PC-9 (cell line): ENCODE measurements at places on chromosomes 16 and 17. TPM values are rescaled to one million over a fixed set of nuclear protein-coding genes. Genes with fewer than 3 reads are reported as not detected.
A peak's percentile ranks its signal among the peaks of the same experiment; 100 is the strongest.

Gene ACSM3
- 1.1 and 2.4 TPM in 2 replicates for total RNA-seq

Gene SECTM1
- total RNA-seq: 3.6 and 6.3 TPM in 2 replicates

Gene SERPINF2
- total RNA-seq: 9.5 and 10.5 TPM in 2 replicates

Gene RND2
- total RNA-seq: 0.26 and 0.43 TPM in 2 replicates

Gene ERN1
- 9.2 and 11.7 TPM in 2 replicates for total RNA-seq

GRCh38 chr16:46775214-46775613, 27.1 kb upstream of the MYLK3 start:
- DNase-seq: no peak

Gene SLC13A5
- total RNA-seq: 0.92 and 2.0 TPM in 2 replicates

Gene CA4
- not detected in 2 replicates for total RNA-seq

DNA sequence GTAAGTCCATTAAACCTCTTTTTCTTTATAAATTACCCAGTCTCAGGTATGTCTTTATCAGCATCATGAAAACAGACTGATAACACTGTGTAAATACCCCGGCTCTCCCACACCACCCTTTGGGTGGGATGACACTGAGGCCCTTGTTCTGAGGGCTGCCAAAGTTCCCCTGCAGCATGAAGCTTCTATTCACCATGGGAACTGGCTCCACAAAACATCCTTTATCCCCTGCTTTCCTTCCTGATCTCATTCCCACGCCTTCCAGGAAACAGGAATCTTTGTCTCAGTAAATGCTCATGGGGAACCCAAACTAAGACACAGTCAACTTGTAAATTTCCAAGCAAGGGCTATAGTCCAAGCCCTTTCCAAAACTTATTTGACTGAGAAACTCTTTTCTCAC, 88.4 kb downstream of the ABCC12 start:
- DNase-seq: no peak

GRCh38 chr17:67443931-67444595, 67.0 kb downstream of the PITPNC1 start:
- no peak for DNase-seq

- no peak for DNase-seq
Measured at GRCh38 chr17:68613739-68614298, 12.7 kb upstream of the FAM20A start.

Gene DOC2B
- total RNA-seq: not detected in 2 replicates

GRCh38 chr16:2586241-2586640, 48.4 kb downstream of the PDPK1 start:
- no peak for DNase-seq

DNA sequence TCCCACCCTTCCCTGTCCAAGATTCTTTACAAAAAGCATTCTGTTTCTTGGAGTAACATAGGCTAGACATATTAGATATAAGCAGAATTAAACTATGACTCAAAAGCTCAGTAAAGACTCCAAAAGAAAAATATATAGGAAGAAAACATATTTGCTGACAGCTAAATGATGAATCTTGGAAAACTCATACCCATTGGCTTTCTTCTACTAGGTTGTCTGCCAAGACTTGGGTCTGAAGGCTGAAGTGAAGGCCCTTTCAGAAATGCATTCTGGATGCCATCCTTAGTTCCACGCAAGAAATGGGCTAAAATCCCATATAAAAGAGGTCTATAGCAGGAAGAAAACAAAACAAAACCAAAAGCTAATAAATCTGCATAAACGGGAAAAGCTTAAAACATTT, 15.1 kb downstream of the CEP20 start:
- DNase-seq: no peak

- no peak for DNase-seq
Measured at GRCh38 chr16:81657781-81658180, 121.3 kb upstream of the PLCG2 start.

GRCh38 chr17:41015454-41015853, 6.5 kb upstream of the KRTAP3-1 start:
- no peak for DNase-seq

DNA sequence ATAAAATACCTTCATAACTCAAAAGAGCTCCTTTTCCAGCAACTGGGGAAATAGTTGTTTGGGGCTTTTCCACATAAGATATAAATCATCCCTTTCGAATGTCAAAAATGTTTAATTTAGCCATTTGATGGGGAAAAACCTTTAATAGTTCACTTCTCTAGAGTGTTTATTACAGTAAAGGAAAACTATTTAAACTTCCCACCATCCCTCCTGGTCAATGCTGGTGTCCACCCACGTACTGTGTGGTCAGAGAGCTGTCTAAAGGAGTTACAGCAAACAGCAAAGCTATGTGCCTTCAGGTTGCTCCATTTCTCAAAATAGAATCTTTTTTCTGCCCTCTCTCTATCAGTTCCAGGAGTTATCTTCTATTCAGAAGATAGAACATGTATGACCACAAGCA, 33.5 kb downstream of the KANSL1 start:
- no peak for DNase-seq

- no peak for DNase-seq
Measured at GRCh38 chr16:70437017-70437581, 1.8 kb downstream of the ST3GAL2 start.

GRCh38 chr16:23155445-23156049, 6.3 kb upstream of the USP31 start:
- DNase-seq: no peak

DNA sequence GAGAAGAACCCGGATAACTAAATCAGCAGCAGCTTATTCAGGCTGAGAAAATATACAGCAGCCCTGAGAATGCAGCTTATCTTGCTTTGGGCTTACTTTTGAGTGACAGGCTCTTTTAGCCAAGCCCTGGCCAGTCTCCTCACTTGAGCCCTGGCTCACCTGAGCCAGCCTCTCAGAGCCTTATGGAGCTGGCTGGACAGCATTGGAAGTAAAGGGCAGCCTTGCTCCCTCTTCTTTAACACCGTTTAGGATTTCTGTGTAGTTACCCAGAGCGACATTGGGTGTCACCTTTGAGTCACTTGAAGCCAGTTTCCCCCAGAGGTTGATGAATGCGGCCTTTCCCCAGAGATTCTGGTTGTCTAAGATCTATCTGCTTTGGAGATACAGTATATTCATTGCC, 7.7 kb upstream of the NPIPB2 start:
- DNase-seq: peak; percentile 50

GRCh38 chr16:75099075-75099667, 17.4 kb downstream of the LDHD start:
- no peak for DNase-seq

DNA sequence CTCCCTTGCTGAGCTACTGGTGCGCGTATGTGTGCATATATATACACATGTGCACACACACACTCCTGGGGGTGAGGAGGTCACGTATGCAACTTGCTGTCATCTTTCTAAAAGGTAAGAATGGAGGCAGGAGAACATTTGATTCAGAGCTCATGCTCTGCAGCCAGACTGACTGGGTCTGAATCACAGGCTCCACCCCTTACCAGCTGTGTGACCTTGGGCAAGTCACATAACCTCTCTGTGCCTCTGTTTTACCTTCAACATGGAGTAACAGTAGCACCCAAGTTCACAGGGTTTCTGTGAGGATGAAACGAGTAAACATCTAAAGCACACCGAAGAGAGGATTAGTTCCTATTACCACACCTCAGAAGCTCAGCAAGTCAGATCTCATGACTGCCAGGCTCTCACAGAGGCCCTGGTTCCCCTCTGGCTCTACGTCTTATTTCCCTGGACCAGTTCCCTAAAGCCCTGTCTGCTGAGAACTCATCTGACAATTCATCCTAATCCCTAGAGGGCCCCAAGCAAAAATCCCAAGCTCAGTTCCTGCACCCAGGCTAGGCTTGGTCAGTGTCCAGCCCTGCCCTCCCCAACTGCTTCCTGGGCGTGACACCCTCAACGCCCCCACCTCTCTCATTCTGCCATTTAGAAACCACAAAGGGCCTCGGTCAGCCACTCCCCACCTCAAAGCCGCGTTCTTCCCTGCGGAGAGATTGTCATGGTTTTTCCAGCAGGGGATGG, 28.7 kb downstream of the ABR start:
- peak; percentile 17 for DNase-seq

DNA sequence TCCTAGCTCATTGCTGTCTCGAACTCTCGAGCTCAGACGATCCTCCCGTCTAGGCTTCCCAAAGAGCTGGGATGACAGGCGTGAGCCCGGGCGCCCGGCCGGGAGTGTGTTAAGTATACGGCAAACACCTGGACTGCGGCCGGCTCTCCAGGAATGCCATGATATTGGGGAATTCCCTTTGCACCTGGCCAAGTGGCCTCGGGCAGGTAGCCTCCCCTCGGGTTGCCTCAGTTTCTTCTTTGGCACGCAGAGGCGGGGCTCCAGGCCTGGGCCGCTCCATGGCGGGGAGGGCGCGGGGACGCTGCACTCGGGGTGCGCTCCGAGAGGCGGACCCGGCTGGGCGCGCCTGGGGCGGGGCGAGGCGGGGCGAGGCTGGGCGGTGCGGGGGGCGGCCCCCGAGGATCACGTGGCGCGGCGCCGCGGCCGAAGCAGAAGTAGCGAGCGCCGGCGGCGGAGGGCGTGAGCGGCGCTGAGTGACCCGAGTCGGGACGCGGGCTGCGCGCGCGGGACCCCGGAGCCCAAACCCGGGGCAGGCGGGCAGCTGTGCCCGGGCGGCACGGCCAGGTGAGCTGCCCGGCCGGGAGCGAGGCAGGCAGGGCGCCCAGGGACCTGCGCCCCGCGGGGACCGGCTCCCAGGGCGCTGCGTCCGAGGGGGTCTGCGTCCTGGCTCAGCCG, at the start of gene PLCG2:
TSS of gene PLCG2 (plus strand) at position 431 of the 675 bp plus-strand sequence. CDS start 6,699 bp downstream, outside the sequence.
- peak; percentile 84 for DNase-seq

Gene KRTAP29-1
- total RNA-seq: not detected in 2 replicates

Gene MSLN
- 59.9 and 86.4 TPM in 2 replicates for total RNA-seq

Gene CLEC19A
- 0.38 and 0.41 TPM in 2 replicates for total RNA-seq

Gene KCNJ2
- total RNA-seq: not detected in 2 replicates

DNA sequence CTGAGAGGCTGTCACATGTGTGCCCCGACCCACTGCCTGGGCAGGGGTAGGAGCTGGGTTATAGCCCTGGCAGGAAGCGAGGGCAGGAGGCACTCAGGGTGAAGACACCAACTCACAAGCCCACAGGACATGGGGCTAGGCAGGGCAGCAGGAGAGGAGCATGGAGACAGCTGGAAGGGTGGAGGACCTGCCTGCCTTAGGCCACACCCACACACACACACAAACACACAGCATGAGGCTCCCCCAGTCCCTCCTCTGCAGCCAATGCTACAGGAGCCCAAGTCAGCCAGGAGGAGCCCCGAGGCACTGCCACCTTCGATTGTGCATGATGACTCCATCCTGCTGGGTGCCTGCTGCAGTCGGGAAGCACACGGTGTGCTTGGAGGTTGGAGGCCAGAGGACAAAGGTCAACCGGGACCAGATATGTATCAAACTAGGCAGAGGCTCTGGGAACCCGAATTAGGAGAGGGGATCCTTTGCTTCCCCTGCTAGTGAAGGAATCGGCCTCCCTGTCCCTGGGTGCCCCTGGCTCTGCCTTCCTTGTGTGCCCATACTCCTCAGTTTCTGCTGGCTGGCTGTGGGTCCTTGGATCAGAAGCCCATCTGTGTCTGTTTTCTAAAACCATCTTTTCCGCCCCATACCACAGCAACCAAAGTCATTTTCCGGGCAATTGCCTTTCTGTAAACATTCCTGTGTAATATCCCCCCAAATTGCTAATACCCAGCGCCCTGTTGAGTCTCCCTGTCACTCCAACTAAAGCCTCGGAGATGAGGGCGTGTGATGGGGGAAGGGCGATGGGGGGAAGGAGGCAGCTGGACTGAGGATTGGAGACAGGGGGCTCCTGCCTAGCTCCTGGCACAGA, 20.5 kb downstream of the SRCIN1 start:
- peak; percentile 82 for DNase-seq

GRCh38 chr16:75288596-75289120, 37.2 kb upstream of the BCAR1 start:
- no peak for DNase-seq

GRCh38 chr16:48622456-48623303, 12.7 kb upstream of the N4BP1 start:
- DNase-seq: no peak

DNA sequence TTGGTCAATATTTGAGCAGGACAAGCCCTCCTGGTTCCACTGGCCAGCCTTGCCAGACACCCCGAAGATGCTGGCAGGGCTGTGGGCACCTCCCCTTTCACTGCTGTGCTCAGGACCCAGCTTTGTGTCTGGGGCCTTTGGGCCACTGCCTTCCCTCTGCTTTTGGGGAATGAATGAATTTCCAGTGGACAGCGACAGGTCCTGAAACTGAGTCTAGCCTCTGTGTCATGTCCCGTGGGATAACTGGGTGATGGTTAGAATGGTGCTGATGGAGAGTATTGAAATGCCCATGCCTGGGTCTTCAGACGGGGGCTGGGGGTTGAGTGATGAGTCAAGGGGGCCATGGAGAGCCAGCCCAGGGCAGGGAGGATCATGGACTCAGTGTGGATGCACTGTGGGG, 135.8 kb downstream of the FOXL1 start:
- no peak for DNase-seq
